Putamen (tissue), 1 donor: ENCODE measurements at places on chromosomes 7 and 10.
A peak's percentile ranks its signal among the peaks of the same experiment; 100 is the strongest.

DNA sequence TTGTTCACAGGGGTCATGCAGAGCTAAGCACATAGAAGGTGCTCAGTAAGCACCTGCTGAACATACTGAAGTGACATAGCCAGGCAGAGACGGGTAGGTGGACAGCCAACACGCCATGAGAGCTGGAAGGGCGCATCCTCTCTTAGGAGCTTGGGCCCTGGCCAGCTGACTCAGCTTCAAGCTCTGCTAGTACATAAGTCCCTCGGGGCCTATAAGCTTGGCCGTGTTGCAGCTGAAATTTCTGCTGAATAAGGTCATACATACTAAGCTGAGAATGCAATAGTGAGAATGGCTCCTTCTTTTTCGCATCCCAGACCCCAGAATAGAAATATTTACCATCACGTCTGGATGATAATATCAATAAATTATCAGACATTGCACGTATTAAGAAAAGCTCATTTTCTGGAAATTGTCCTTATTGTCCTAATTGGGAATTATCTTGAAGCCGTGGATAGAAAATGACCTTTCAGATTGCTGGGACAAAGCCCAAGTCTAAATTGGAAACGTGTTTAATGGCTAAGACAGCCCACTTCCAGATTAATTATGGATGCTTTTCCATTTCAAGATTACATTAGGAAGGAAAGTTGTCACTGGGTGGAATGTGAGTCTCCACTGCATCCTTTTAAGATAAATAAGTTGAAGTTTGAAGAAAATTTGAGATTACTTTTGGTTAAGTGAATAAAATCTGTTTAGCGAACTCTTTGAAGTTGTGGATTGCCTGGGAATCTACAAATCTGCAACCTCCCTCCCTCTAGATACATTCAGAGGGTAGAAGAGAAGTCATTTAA, 287.1 kb upstream of the C7orf33 start:
- peak; percentile 33 for DNase-seq

DNA sequence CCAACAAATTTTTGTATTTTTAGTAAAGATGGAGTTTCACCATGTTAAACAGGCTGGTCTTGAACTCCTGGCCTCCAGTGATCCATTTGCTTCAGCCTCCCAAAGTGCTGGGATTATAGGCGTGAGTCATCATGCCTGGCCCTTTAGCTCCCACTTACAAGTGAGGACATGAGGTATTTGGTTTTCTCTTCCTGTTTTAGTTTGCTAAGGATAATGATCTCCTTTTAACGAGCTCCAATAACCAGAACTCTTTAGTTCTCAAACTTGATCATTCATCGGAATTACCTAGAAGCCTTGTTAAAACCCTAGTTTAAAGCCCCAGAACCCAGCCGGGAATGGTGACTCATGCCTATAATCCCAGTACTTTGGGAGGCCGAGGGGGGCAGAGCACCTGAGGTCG, 481.4 kb downstream of the TYW1 start:
- no peak for DNase-seq

DNA sequence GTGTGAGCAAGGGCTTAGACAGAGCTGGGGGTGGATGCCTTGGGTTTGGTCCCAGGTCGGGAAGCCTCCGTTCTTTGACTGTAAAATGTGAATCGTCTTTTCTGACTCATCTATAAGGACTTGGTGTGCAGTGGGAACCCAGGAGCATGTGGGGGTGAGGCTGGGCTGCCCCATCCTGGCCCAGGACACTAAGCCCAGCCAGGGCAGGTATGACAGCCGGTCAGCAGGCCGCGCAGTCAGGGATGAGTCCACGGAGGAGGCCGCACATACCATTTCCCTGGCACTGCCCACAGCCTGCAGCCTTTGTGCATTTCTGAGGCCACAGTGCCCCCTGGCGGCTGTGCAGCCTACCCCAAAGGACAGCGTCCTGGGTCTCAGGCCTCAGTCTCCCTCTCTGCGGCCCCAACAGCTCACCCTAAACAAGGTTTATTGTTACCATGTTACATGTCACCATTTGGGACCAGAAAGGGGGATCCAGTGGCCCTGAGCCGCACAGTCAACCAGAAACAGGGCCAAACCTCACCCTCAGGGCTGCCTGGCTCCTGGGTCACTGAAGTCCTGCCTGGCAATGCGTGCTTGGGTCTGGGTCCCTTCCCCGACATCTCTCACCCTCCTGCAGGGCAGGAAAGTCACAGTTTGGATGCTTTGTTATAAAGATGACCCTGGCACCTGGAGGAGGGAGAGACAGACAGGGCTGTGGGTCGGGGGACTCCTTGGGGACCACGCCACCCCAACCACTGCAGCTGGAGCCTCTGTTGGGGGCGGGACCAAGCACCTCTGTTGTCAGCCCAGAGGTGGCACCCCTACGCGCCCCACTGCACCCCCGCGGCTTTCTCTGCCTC, 14.4 kb upstream of the SH2B2 start:
- peak; percentile 53 for DNase-seq

- no peak for DNase-seq
These were observed 15.9 kb downstream of the FAM53B start for GRCh38 chr10:124728071-124728829.

DNA sequence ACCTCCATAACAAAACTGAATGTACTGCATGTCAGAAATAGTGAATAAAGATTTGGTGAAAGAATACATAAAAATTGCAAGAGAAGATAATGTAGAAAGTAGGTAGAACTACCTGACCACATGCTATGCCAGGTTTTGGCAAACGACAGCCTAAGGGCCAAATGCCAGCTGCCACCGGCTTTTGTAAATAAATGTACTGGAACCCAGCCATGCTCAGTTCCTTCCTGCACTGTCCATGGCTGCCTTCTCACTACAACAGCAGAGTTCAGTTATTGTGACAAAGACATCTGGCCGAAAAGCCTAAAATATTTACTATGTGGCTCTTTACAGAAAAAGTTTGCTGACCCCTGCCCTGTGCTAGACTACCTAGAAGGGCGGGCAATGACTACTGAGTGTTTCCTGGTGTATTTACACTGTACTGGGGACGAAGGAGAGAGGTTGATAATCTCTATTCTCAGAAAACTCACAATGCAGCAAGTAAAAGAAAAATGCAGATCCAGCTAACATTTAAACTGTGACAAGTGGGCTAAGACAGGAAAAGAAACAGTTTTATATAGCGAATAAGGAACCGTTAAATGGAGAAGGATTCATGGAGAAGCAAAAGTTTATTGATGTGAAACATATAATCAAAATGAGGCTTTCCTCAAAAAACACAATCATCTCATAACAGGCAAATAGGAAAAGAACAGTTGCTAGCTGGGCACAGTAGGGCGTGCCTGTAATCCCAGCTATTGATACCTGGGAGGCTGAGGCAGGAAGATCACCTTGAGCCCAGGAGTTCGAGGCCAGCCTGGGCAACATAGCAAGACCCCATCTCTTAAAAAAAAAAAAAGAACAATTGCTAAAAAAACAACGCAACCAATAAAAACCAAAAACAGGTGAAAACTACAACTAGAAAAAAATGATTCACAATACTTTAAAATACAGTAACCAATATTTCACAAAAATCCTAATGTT, 13.7 kb downstream of the KIN start:
- DNase-seq, result no peak
